ENCODE measurements at places on chromosomes 6 and 20.

DNA sequence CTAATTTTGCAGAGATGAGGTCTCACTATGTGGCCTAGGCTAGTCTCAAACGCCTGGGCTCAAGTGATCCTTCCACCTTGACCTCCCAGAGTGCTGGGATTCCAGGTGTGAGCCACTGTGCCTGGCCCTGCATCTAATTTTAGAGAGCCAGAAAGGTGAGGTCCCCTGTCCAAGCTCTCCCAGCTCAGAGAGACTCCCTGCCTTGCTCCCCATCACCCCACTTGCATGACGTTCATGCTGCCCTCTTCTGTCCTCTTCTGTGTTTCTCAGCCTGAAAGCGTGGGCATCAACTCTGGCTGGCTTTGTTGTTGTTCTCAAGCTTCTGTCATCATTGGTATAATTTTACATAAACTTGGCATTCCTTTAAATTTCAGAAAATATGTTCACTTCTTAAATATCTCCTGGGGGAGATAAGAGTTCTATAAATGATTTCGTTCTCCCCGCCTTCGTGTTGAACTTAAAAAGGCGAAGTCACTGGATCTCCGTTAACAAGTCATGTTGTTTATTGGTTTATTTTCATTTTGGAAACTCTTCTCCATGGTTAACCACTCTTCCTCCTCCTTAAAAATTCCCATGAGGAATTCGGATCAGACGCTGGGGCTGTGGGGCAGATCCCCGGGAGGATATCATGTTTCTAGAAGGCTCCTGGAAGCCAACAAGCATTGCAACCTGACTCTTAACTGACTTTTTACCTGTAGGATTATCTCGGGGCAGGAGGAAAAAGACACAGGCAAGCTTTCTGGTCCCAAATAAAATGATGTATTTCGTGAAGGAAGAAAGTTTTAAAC is 13.2 kb upstream of the PARD6B start:
- no peak for DNase-seq
- H3K27me3 ChIP-seq, result no peaks in the 10 kb centered on the region
- peak overlapping the region; percentile 33 for H3K27ac ChIP-seq
- H3K4me1 ChIP-seq, result no peaks in the 10 kb centered on the region

GRCh38 chr6:3433005-3433404 is 23.8 kb downstream of the SLC22A23 start:
- peak overlapping the region; percentile 12 for H3K27ac ChIP-seq
- DNase-seq, result peak; percentile 36
- no peaks in the 10 kb centered on the region for H3K27me3 ChIP-seq

GRCh38 chr6:107542192-107542668 is 52.3 kb downstream of the SOBP start:
- H3K27me3 ChIP-seq, result no peaks in the 10 kb centered on the region
- H3K36me3 ChIP-seq, result no peaks in the 10 kb centered on the region
- no peaks in the 10 kb centered on the region for H3K4me1 ChIP-seq

GRCh38 chr6:155964544-155964943 is 508.9 kb upstream of the NOX3 start:
- H3K36me3 ChIP-seq, result no peaks in the 10 kb centered on the region
- H3K4me1 ChIP-seq, result no peaks in the 10 kb centered on the region
- no peak overlapping the region for H3K27ac ChIP-seq
- no peaks in the 10 kb centered on the region for H3K27me3 ChIP-seq
- DNase-seq, result no peak

GRCh38 chr6:145289573-145289972 is 445.7 kb downstream of the EPM2A start:
- no peak overlapping the region for H3K27ac ChIP-seq
- no peaks in the 10 kb centered on the region for H3K4me1 ChIP-seq
- no peaks in the 10 kb centered on the region for H3K27me3 ChIP-seq
- DNase-seq, result no peak
- H3K4me3 ChIP-seq, result no peak overlapping the region

Measured in prostate gland (tissue), 2 donors.